Liver (tissue), 10 donors: ENCODE measurements at places on chromosomes 5 and 9. TPM values are rescaled to one million over a fixed set of nuclear protein-coding genes. Genes with fewer than 3 reads are reported as not detected.
A peak's percentile ranks its signal among the peaks of the same experiment; 100 is the strongest.

DUSP1 gene
- total RNA-seq, result 95.0 TPM

DBH gene
- total RNA-seq, result 0.37 TPM

SWI5 gene
- 10.7 TPM for total RNA-seq

DOCK8 gene
- 22.6 TPM for total RNA-seq

ANKRD18B gene
- 0.59 TPM for total RNA-seq

DNA sequence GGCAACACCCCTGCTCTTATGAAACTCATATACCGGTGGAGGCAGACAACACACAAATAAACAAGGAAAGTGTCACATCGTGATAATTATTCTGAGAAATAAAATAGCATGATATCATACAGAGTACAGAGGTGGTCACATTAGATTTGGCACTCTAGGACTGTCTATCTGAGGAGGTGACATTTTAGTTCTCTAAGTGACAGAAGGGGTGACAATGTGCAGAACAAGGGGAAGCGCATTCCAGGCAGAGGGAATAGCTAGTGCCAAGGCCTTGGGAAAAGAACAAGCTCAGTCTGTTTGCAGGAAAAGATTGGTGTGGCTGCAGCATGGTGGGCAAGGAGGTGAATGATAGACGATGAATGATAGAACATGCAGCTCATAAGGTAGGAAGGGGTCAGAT lies 12.7 kb upstream of the IRF1 start:
- no peaks in the 10 kb centered on the region for H3K36me3 ChIP-seq
- DNase-seq, result no peak
- no peak overlapping the region for H3K4me3 ChIP-seq
- no peaks in the 10 kb centered on the region for H3K27me3 ChIP-seq
- H3K4me1 ChIP-seq, result peaks cover 63% of the 10 kb centered on the region
- H3K27ac ChIP-seq, result no peak overlapping the region

DNA sequence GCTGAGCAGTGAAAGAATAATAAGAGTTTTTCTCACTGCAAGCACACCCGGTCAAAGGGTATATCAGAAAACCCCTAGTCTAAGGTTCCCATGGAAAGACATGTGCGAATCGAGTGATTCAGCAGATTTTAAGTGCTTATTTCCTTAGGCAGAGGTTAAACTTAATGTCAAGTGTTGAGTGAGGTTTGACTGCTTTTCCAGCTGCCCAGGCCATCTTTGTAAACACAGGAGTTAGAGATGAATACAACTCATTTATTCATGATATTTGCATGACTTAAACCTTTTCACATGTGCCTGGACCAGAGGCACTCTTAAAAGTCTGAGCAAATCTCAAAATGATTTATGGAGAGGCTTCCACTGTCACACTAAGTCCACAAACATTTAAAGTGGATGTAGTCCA lies 137.8 kb upstream of the RGMB start:
- H3K4me1 ChIP-seq, result no peaks in the 10 kb centered on the region
- no peak for DNase-seq
- no peaks in the 10 kb centered on the region for H3K36me3 ChIP-seq
- H3K27ac ChIP-seq, result no peak overlapping the region

- H3K4me1 ChIP-seq, result no peaks in the 10 kb centered on the region
- no peaks in the 10 kb centered on the region for H3K27me3 ChIP-seq
- peak; percentile 69 for DNase-seq
- no peak overlapping the region for H3K4me3 ChIP-seq
Measured at GRCh38 chr9:68560071-68560844, 19.6 kb upstream of the TMEM252 start.

DNA sequence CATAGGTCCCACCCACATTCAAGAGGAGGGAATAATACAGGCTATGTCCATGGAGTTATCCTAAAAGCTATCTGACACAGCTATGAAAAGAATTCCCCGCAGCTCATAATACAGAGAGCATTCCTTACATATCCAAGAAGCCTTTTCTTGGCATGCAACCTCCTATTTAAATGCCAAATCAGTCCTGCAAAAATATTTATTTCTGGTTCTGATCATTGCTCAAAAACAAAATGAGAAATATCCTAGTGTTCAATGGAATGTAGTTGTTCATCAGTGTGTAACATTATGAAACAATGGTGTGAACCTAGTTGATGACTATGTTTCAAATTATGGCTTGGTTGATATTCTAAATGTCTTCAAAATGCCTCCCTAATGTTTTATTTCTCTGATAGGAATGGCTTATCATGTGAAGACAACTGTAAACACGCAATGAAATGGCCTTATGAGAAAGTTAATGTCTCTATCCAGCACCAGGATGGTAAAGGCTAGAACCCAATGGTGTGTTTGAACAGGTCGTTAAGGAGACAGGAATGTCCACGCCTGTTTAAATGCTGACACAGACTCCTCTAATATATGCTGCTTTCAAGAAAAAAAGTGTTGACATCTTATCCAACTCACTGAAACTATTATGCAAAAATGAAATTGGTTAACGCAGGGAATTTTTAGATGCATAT lies 126.7 kb upstream of the CDH6 start:
- no peak for DNase-seq
- H3K36me3 ChIP-seq, result no peaks in the 10 kb centered on the region
- no peaks in the 10 kb centered on the region for H3K4me1 ChIP-seq
- H3K27me3 ChIP-seq, result no peaks in the 10 kb centered on the region
- no peak overlapping the region for H3K4me3 ChIP-seq
- no peak overlapping the region for H3K27ac ChIP-seq

GRCh38 chr9:102403514-102403913 lies 591.6 kb upstream of the CYLC2 start:
- no peaks in the 10 kb centered on the region for H3K4me1 ChIP-seq
- DNase-seq, result no peak
- H3K27me3 ChIP-seq, result no peaks in the 10 kb centered on the region

GRCh38 chr9:119391878-119392277 lies 22.6 kb upstream of the BRINP1 start:
- no peaks in the 10 kb centered on the region for H3K27me3 ChIP-seq
- no peaks in the 10 kb centered on the region for H3K4me1 ChIP-seq
- H3K4me3 ChIP-seq, result no peak overlapping the region

GRCh38 chr5:161312882-161313281 lies 233.6 kb downstream of the GABRB2 start:
- H3K27me3 ChIP-seq, result no peaks in the 10 kb centered on the region
- H3K4me3 ChIP-seq, result no peak overlapping the region
- H3K27ac ChIP-seq, result no peak overlapping the region

GRCh38 chr9:75876999-75877640 lies 13.4 kb upstream of the PCSK5 start:
- no peak overlapping the region for H3K4me3 ChIP-seq
- DNase-seq, result no peak
- no peaks in the 10 kb centered on the region for H3K36me3 ChIP-seq
- H3K4me1 ChIP-seq, result no peaks in the 10 kb centered on the region

DNA sequence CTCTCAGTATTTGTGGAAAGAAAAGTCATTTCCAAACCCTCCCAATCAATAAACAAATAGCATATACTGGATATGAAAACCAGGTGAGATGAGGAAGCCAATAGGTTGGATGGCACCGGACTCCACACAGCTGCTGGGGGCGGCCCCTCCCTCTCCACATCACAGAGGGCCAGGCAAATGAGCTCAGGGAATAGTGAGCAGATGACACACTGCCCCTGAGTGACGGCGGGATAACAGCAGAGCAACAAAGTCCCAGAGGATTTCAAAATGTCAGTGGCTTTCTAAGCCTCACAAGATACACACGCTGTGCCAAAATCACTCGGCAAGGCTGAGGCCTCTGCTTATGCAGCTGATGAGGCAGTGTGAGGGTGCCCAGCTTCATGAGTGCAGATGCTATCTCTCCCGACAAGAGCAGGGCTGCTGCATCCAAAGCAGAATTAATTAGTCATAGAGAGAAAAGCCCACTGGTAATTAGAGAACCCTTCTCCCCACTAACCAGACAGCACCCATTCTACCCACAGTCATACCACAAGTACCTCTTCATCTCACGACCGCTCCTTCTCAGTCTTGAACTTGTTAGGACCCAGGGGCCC lies 235.0 kb upstream of the NFIL3 start:
- H3K4me1 ChIP-seq, result no peaks in the 10 kb centered on the region
- H3K27me3 ChIP-seq, result no peaks in the 10 kb centered on the region
- no peak overlapping the region for H3K4me3 ChIP-seq
- no peak for DNase-seq
- no peaks in the 10 kb centered on the region for H3K36me3 ChIP-seq

DNA sequence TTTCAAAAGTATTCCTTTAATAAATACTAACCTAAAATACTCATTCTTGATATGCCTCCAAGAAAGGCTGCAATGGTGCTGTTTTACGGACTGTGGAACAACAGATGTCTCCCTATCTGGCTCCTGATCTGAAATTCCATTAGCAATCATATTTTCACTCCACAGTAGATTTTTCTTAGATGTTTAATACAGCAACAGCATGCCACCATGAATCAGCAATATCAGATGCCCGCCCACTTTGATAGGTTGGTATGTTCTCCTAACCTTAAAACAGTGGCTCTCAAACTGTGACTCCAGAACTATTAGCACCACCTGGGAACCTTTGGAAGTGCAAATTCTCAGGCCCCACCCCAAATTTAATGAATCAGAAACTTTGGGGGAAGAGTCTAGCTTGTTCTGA lies 110.2 kb downstream of the MLLT3 start:
- H3K4me1 ChIP-seq, result no peaks in the 10 kb centered on the region
- no peak overlapping the region for H3K4me3 ChIP-seq
- H3K27ac ChIP-seq, result no peak overlapping the region
- H3K36me3 ChIP-seq, result no peaks in the 10 kb centered on the region
- no peak for DNase-seq
- H3K27me3 ChIP-seq, result no peaks in the 10 kb centered on the region

GRCh38 chr9:126859111-126859510 lies 1.3 kb upstream of the ZBTB34 start:
- H3K4me3 ChIP-seq, result no peak overlapping the region
- no peak for DNase-seq
- no peaks in the 10 kb centered on the region for H3K36me3 ChIP-seq
- peaks cover 9% of the 10 kb centered on the region for H3K4me1 ChIP-seq

DNA sequence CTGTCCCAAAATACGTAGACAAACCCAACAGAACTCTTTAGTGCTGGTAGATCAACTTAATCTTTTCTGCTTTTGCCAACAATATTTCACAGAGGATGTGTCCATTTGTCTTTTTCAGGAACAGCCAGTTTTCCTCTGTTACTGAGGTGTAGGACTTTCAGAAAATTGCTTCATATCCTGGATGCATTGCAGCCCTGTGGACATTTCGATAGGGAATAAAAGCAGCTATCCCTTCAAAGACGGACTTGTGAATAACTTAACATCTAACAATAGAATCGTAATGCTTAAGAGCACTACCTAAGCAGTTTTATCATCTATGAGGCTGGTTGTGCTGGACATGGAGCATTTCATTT lies 59.7 kb downstream of the PCSK1 start:
- no peak overlapping the region for H3K4me3 ChIP-seq
- no peaks in the 10 kb centered on the region for H3K36me3 ChIP-seq
- H3K27ac ChIP-seq, result no peak overlapping the region
- DNase-seq, result no peak
- no peaks in the 10 kb centered on the region for H3K27me3 ChIP-seq
- H3K4me1 ChIP-seq, result no peaks in the 10 kb centered on the region

- H3K27me3 ChIP-seq, result no peaks in the 10 kb centered on the region
- no peaks in the 10 kb centered on the region for H3K4me1 ChIP-seq
- no peak overlapping the region for H3K4me3 ChIP-seq
- no peaks in the 10 kb centered on the region for H3K36me3 ChIP-seq
- H3K27ac ChIP-seq, result no peak overlapping the region
- DNase-seq, result no peak
Measured at GRCh38 chr5:72596956-72597355, 89.7 kb upstream of the ZNF366 start.

- H3K4me3 ChIP-seq, result no peak overlapping the region
- H3K4me1 ChIP-seq, result no peaks in the 10 kb centered on the region
- no peaks in the 10 kb centered on the region for H3K36me3 ChIP-seq
Measured at GRCh38 chr9:21016701-21017491, 14.5 kb downstream of the HACD4 start.

DNA sequence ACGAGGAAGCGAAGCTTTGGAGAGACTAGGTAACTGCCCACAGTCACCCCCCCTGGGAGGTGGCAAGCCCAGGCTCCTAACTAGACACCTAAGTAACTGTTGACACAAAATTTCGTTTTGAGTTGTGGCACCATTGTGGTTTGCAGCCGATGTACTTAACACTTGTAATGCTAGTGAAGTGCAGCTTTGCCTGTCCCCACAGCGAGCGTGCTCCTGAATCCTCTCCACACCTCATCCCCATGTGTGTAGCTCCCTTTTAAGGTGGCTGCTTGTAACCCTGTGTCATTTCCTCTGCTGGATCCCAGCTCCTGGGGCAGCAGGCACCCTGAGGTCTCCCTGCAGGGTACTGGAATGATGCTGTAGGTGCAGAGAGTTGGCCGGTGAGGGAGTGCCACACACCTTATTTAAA lies 114.9 kb downstream of the TRIO start:
- no peak overlapping the region for H3K4me3 ChIP-seq
- no peak overlapping the region for H3K27ac ChIP-seq
- no peaks in the 10 kb centered on the region for H3K4me1 ChIP-seq
- H3K36me3 ChIP-seq, result no peaks in the 10 kb centered on the region
- H3K27me3 ChIP-seq, result no peaks in the 10 kb centered on the region

DNA sequence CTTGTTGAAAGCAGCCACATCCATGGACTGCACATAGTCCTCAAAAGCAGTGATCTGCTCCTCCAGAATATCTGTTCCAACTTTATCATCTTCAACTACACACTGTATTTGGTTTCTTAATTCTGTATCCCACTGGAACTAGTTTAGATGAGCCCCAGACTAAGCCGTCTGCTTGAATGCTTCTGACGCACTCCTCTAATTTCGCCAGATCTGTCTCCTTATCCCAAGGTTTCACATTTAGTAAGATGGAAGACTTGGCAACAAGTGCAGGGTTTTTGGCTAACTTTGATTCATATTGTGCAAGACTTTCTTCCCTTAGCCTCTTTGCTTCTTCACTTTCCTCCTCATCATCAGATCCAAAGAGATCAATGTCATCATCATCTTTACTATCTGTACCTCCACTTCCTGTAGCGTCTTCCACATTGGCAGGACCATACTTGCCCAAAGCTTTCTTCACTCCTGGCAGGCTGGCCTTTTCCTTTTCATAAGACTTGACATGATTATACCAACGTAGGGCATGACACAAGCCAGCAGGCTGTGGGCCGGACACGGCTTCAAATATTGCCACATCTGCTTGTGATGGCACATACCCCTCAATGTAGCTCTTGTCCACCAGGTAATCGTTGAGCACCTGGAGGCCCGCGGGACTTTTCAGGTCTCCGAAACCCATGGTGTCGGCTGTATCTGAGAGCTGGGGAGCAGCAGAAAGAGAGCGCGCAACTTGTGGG lies 56.2 kb upstream of the PIK3R1 start:
- H3K27me3 ChIP-seq, result no peaks in the 10 kb centered on the region
- H3K27ac ChIP-seq, result no peak overlapping the region
- no peak for DNase-seq
- no peaks in the 10 kb centered on the region for H3K4me1 ChIP-seq
- H3K36me3 ChIP-seq, result no peaks in the 10 kb centered on the region
